ENCODE measurements at places on chromosomes 1 and 21.

DNA sequence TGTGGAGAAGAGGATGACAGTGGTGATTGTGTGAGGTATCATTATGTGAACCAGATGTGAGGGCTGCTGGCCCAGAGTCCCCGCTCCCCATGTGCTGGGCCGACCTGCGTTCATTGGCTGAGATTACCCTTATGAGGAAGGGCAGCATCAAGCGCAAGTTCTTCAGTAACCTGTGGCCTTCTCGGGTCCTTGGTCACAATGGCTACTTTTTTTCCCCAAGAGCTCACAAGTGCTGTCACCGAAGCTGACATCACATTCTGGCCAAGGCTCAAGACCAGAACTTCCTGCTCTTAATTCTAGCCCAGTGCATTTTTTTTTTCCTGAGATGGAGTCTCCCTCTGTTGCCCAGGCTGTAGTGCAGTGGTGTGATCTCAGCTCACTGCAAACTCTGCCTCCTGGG is 262.9 kb downstream of the RHOU start:
- no peak for DNase-seq

DNA sequence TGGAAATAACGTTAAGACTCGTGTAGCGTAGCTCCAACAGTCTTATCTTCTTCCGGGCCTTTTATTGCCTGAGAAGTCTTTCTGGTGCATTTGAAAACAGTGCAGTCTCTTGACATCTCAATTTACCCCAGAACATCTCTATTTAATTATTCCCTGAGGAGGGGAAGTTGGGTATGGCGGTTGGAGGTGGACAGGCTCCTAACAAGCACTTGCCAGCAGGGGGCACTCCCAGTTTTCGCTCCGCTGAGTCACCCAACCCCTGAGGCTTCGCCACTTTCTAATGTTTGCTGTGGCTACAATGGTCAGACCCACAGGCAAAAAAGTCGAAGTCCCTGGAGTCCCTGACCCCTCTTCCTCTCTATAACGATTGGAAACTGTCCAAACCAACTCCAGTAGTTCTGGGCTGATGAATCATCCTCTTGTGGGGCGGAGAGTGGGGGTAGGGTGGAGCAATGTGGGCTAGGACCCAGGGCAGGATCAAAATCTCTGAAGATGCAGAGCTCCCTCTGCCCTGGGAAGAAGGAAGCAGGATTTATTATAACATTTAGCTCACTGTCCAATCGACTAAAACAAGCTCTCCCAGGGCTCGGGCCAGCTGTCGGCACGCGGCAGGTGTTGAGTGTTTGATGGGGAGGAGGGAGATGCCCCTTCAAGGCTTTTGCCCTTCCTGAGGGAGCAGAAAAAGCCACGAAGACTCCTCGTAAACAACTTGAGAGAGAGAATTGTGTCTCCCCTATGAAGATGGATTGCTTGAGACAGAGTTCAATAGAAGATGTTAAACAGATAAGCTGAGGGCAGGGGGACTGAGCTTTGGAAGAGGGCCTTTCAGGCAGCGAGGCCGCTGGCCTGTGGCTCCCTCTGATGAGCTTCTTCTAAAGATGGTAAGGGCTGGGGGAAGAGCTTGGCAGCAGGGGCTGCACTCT is 85.7 kb downstream of the BRINP2 start:
- no peak for DNase-seq

DNA sequence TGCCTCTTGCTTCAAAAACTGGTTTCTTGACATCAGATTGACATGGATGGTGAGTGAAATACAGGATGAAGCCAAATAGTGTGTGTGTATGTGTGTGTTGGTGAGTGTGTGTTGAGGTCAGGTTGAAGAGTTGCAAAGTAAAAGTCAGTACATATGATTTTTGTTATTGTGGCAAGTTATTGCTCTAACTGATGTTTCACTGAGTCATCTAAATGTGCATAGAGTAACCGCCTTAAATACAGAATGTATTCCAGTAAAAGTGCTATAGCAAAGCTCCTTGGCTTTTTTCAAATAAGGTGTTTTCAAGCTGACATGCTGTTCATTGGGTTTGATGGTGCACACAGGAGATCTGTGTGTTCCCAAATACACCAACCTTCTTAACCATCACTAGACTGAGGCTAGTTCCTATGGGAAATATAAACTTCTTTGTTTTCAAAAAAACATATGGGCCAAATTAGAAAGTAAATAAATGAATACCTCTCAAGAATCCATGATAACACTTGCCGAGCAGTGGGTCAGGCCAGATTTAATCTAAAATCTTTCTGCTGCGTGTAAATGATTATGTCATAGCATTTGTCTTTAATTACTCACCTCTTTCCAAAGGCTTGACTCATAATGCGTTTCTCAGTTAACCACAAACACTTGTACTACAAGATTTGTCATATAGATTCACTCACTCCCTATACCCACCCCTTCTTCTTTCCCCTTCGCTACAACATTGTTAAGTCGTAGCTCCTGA is 151.1 kb downstream of the LYPLAL1 start:
- peak; percentile 5 for DNase-seq

DNA sequence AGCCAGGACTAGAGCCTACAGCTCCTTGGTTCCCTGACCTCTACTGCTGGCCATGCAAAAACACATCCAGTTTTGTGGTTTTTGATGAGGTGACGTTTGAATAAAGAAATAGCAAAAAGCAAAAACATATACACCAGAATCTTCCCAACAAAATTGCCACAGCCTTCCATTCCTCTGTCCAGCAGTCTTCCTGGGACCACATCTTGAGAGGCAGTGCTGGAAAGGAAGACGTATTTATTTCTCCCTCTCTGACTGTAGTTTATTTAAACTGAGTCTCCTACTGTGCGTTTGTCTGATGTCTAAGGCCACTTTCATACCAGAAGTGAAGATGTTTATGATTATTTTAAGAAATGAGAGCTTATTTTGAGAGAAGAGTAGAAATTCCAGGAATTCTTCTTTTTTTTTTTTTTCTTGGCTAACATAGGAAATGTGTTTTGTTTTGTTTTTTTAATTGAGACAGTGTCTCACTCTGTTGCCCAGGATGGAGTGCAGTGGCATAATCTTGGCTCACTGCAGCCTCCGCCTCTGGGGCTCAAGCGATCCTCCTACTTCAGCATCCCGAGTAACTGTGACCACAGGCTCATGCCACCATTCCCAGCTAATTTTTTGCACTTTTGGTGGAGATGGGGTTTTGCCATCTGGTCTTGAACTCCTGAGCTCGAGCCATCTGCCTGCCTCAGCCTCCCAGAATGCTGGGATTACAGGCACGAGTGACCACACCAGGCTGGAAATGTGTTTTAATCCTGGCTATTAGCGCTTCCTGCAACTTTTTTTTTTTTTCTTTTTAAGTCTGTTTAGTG is 118.5 kb downstream of the ITSN1 start:
- no peak for DNase-seq

DNA sequence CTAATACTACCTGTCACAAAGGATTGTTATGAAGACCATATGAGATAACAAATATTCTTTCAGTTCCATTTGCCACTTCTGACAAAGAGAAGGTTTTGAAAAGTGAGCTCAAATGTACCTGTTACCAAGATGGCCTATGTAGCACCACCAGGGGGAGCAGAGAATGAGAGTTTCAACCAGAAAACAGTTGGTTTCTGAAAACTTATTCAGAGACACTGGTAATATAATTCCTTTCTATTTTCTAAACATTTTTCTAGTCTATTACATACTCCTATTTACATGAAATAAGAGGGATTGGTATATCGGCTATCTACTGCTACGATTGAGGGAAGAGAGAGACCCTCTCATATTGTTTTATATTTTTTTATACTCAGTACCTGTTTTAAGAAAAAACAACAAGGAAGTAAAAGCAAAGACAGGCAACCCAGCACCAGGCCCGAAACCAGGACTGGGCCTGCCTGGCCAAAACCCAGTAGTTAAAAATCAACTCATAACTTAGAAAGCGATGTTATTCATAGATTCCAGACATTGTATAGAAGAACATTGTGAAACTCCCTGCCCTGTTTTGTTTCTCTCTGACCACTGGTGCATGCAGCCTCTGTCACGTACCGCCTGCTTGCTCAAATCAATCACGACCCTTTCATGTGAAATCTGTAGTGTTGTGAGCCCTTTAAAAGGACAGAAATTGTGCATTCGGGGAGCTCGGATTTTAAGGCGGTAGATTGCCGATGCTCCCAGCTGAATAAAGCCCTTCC is 48.3 kb downstream of the IL23R start:
- peak; percentile 72 for DNase-seq

DNA sequence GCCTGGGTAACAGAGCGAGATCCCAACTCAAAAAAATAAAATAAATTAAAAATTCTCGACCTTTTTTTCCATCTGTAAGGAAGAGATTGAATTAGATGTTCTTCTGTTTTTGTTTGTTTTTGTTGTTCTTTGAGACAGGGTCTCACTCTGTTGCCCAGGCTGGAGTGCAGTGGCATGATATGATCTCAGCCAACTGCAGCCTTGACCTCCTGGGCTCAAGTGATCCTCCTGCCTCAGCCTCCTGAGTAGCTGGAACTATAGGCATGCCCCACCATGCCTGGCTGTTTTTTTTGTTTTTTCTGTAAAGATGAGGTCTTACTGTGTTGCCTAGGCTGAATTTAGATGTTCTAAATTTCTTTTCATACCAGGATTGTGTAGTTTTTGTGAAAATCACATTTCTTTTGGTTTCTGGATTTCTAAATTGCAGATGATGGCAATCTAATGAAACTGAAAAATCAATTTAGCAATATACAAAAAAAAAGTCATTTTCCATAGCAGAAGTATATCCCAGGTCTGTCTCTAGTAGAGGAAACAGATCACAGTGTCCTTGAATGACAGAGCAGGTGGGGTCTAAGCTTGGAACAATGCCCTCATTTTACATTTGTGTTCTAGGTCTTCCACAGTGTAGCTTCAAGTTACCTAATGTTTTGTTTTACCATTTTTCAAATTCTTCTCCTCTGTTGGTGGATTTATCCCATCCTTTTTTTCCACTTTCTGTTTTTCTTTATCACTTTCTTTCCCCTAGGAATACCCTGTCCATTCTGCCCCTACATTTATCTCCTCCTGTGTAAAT is 20.3 kb downstream of the ZYG11A start:
- DNase-seq, result no peak

GRCh38 chr1:22751124-22751531 is 40.5 kb downstream of the EPHB2 start:
- DNase-seq, result no peak

GRCh38 chr1:243723458-243724043 is 126.5 kb downstream of the AKT3 start:
- no peak for DNase-seq

DNA sequence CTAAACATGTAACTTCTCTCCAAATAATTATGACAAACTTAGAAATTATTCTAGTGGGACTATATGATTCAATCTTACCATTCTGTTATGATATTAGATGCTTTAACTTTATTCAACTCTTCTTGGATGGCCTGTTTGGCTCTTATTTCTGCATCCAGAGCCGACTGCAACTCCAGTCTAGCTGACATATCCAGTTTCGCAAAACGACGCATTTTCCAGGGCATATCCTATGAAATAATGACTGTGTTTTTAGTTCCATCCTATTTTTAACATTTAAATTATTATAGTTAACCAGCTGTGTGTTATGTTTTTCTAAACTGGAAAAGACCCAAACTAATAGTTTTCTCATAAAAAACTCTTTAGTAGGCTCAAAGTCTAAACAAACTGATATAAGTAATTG is 133.7 kb downstream of the COQ8A start:
- DNase-seq, result no peak

GRCh38 chr1:160207771-160208556 is 2.8 kb downstream of the PEA15 start:
- DNase-seq, result no peak

- peak; percentile 76 for DNase-seq
Measured at GRCh38 chr21:34129039-34129891, 55.9 kb downstream of the MRPS6 start.

DNA sequence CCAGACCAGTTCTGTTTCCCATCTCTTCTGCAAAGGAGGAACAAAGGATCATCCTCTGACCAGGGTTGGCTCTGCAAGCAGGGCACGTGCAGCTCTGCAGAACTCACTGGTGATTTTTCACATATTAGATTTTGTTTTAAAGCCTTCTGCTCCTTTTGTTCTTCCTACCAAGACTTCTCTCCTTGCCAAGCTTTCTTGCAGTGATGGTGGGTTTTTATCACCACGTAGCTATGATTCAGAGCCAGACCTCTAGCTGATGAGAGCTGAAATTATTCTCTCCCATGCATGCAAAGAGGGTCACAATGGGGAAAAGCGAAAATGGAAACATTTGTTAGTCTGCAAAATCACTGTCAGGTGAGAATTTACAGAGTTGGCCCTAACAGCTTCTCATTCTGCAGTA is 225.2 kb downstream of the KCNH1 start:
- DNase-seq, result no peak

- no peak for DNase-seq
Measured at GRCh38 chr1:28278763-28279162, 19.4 kb downstream of the SESN2 start.

- DNase-seq, result no peak
Measured at GRCh38 chr1:167756730-167757405, 35.1 kb downstream of the MPZL1 start.

DNA sequence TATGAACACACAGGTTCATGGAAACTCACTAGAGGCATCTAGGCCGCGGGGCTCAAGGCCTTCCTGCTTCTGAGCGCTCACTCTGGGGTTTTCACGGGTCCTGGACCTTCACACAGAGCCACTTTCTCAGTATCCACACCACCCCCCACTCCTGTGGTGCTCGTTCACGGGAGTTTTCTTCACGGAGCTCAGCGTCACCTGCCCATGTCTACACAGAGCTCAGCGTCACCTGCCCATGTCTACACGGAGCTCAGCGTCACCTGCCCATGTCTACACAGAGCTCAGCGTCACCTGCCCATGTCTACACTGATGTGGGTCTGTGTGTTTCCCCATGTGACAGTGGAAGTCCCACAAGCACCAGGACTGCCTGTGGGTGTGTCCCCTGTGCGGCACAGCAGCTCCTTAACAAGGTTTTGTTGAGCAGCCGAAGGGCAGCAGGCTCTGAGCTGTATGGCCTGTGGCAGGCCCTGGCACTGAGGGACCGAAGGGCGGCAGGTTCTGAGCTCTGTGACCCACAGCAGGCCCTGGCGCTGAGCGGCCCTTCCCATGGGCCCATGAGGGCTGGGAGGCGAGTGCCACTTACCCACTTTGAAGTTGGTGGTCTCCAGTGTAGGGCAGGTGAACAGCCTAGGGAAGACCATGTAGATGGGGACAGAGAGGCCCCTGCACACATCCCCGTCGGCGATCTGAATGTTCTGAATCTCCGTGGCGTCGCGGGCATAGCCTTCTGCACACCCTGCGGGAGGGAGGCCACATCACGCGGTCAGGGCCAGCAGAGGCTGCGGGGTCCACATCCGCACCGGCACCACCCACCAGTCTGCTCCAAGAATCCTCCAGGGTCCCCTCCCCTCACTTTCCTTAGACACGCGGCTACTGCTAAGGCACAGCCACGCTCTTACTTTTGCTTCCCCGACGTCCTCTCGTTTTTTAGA is 39.8 kb downstream of the VPS26C start:
- no peak for DNase-seq

DNA sequence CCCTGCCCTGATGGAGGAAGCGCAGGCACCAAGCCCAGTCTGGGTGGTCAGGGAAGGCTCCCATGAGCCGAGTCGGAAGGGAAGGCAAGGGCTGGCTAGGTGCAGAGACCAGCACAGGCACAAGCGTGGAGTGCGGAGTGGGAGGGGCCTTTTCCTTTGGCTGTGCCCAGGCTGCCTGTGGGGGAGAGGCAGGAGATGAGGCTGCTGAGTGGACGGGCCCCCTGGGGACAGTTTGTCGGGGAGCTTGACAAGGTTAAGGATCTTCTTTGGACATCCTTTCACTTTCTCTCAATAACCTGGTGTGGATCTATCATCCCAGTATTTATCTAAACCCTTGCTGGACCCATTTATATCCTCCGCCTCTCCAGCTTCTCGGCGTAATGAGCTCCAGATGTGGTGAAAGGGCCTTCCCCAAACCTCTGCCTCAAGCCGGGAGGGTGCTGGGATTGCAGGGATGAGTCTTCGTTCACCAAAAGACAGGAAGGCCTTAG is 42.9 kb downstream of the EPHB2 start:
- DNase-seq, result no peak

- DNase-seq, result peak; percentile 18
Measured at GRCh38 chr1:38608202-38608864, 251.2 kb downstream of the RRAGC start.
